ENCODE measurements at places on chromosomes 16 and 17.

DNA sequence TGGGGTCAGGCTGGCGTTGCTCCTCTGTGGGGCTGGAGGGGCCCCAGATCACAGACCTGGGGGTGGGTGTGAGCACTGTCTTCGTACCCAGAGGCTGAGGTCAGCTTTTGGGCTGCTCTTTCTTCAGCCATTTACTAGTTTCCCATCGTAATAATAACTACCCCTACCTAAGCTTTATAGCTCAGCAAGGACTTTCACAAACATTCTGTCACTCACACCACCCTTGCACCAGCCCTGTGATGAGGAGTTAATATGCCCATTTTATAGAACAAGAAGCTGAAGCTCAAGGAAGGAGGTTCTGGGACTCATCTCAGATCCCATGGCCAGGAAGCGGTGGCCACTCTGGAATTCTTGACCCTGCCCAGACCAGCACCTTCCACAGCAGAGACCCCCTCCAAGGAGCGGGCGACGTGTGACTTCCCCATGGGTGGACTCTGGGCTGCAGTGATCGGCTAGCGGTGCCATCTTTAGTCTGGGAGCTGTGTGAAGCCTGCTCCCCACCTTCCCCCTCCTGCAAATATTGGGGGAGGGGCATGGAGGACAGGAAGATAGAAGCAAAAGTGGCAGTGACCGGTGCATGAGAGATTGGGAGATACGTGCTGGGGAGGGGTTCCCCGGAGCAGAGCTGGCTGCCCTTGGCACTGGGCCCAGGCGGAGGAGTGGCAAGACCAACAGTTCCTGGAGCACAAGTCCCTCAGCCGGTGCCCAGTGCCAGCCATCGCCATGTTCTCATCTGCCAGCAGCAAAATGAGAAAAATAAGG, 81.8 kb upstream of the TOB1 start:
- DNase-seq = no peak

GRCh38 chr17:20278805-20279204, 188.5 kb downstream of the LGALS9B start:
- DNase-seq = no peak

GRCh38 chr17:4948166-4948930, at the start of gene PFN1:
PFN1 (minus strand) TSS chr17:4948530; CDS start chr17:4948394, 136 bp downstream.
- DNase-seq = no peak

GRCh38 chr17:36072431-36073121, 8.5 kb downstream of the CCL18 start:
- DNase-seq = no peak

- no peak for DNase-seq
Observed at GRCh38 chr17:56274491-56274890, 121.2 kb downstream of the ANKFN1 start.

- no peak for DNase-seq
Observed at GRCh38 chr17:77286641-77287431, 146.1 kb downstream of the SEC14L1 start.

DNA sequence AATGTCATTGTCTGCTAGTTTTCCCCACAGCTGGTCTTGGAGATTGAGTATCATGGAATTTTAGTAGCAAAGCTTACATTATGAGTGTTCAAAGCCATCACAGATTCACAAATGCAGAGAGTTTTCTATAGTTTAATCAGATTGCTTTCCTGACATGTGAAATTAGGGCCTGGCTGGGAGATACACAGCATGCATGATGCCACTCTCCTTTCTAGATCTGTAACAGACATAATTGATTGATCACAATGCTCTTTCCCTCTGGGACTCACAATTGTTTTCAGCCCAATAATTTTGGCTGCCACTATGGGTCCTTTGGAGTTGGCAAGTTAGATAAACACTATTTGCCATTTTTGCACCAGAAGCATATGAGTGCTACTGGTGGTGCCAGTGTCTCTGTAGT, 132.5 kb downstream of the SPACA3 start:
- no peak for DNase-seq

DNA sequence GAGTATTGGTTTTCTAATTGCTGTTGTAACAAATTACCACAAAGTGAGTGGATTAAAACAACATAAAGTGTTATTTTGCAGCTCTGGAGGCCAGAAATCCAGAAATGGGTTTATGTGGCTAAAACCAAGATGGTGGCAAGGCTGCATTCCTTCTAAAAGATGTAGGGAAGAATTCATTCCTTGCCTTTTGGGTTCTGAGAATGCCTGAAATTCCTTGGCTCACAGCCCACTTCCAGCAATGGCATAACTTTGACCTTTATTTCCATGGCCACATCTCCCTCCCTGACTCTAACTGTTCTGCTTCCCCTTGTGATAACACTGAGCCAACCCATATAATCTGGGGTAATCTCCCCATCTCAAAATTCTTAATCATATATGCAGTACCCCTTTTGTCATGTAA, 269.6 kb upstream of the RPL38 start:
- DNase-seq = peak; percentile 52

DNA sequence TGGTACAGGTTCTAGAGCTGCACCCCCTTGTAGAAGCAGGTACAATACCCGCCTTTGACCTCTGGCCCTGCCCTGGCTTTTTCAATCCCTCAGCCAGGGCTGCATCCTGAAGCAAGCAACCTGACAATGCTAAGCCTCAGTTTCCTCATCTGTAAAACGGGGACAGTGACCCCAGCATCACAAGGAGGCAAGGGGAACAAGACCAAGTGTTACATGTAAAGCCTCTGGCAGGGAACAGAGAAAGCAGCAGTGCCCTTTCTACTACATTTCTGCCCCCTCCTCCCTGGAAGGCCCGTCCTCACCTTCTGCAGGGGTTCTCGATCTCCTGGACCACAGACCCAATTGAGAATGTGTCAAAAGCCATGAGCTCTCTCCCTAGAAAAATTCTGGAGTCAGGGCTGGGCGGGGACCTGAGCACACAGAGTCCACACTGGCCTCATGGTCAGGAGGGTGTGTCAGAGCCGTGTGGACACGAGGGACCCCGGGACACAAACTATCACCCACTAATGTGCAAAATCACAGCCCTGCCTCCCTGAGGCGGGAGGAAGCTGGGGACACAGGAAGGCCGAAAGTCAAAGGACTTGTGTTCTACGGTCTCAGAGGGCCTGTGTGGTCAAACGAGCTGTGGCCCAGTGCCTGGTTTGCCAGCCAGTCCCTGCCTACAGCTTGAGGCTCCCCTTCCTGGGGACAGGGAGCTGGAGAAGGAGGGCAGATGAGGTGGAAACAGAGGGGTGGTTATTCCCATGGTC, 27.5 kb downstream of the LRRC75A start:
- DNase-seq = no peak

DNA sequence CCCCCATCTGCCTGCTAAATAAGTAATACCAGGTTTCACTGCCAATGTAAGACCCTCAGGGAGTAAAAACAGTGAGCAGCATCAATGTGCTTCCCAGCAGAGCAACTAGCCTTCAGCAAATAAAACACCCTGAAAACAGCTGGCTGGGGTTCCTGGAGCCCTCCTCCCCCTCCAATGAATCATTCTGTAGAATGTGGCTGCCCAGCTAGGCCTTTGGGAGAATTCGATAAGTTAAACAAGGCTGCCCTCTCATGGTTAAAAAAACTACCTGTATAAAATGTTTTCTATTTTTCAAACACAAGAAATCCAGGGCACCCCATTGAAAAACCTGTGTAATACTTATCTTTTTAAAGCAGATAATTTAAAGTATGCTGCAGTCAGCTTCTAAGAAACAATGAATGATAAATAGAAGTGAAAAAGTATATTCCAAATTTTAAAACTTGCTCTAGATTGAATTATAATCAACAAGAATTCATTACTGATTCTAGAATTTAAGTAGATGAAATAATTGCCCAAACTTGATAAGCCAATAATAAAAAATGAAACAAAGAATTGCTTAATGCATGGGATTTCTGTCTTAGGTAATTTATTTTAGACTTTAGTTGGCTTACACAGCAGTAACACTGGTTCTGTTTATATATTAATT, 9.4 kb upstream of the TOM1L1 start:
- no peak for DNase-seq

DNA sequence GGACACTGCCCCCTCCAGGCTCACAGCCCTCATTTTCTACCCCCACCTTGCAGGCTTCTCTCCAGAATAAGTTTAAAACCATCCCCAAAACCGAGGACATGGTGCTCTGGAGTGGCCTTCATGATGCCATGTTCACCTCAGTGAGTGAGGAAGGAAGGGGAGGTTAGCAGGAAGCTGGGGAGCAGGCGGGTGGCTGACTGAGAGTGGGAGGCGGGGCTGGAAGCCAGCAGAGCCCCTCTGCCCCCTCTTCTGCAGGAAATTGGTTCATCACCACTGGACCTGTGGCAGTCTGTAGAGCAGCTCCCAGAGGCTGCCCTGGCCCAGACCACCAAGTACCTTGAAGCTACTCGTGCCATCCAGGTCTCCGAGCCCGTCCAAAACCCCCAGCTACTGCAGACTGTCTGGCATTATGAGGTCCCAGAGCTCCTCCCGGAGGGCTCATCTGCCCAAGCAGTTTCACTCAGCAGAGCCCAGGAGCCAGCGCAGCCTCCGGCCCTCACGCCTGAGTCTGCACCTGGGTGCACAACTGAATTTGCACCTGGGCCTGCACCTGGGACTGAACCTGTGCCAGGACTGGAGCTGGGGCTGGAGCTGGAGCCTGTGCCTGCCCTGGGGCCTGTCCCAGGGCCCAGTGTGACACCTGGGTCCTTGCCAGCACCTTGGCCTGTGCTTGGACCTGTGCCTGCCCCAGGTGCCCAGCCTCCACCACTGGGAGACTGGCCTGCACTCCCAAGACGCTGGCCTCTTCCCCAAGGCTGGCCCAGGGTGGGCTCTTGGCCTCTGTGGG, 19.0 kb downstream of the C16orf96 start:
- DNase-seq = no peak

DNA sequence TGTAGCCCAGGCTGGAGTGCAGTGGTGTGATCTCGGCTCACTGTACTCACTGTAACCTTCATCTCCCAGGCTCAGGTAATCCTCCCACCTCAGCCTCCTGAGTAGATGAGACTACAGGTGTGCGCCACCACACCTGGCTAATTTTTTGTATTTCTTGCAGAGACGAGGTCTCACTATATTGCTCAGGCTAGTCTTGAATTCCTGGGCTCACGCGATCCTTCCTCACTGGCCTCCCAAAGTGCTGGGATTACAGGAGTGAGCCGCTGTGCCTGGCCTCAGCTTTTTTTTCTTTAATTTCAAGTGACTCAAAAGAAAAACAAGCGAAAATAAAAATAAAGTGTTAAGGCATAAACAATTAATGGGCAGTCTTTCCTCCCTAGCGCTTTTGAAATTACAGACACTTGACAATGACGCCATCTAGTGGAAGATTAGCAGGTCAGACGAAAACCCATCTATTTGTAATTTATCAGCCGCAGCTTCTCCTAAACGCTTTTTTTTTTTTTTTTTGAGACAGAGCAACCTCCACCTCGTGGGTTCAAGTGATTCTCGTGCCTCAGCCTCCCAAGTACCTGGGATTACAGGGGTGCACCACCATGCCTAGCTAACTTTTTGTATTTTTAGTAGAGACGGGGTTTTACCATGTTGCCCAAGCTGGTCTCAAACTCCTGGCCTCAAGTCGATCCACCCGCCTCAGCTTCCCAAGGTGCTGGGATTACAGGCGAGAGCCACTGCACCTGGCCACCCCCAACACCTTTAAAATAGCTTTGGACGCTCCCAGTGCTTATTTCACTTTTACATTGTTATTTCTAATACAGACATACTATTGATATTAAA, 28.1 kb upstream of the PECAM1 start:
- no peak for DNase-seq

- DNase-seq = no peak
Observed at GRCh38 chr16:78275420-78275819, 176.0 kb downstream of the WWOX start.

Data from vagina (tissue), 2 donors.